ENCODE measurements at places on chromosomes 5 and 9.
A peak's percentile ranks its signal among the peaks of the same experiment; 100 is the strongest.

DNA sequence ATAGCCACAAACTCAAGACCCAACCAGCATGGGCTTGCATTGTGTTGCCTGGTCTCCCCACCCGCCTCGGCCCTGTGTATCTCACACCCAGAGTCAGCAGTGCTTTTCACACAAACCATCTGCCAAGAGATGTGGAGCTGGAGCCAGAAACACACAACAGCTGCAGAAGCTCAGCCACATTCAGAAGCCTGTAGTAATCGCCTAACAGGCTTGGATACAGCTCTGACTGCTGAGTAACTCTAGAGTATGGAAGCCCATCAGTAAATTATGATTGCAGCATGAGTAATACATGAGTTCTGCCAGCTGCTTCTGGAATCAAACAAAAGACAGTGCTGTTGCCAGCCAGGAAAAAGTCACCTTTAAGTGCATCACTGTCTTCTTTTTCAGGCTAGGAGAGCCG is 16.0 kb downstream of the TEK start:
- no peak for DNase-seq

DNA sequence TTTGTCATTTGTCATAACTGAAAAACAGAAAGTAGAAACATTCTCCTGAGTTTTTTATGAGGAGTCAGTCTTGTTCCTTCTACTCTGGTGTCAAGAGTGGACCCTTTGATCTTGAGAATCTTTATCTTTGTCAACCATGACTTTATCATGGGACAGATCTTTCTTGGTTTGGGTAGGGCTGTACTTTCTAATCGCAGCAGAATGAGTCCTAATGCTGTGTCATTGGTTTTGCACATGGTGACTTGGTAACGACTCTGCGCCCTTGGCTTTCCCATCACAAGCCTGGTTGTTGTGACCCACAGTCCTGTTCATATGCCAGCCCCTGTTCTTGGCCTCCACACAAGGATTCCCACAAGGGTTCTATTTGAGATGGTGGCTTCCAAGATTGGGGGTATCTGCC is 45.6 kb downstream of the AOPEP start:
- no peak for DNase-seq

DNA sequence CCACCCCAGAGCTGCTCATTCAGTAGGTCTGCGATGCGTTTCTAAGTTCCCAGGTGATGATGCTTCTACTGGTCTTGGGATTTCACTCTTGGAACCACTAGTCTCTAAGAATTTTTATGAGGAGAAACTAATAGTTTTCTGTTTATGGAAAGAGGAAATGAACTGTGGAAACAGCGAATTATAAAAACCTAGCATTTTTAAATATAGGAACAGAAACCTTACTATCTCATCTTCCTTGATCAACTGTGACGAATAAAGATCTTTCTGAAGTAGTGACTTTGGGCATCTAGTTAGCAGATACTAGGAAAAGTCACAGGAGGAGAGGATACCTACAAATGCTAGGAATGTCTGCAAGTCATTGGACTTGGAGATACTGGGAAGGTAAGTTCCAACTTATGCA is 376.8 kb upstream of the RFX3 start:
- no peak for DNase-seq

- DNase-seq: no peak
Measured at GRCh38 chr5:124810396-124811006, 64.1 kb upstream of the ZNF608 start.

- DNase-seq: no peak
Measured at GRCh38 chr9:93054758-93055704, 3.5 kb upstream of the SUSD3 start.

- DNase-seq: no peak
Measured at GRCh38 chr5:136164226-136164625, 28.7 kb downstream of the SMIM32 start.

- DNase-seq: no peak
Measured at GRCh38 chr5:57592236-57592635, 109.6 kb upstream of the ACTBL2 start.

DNA sequence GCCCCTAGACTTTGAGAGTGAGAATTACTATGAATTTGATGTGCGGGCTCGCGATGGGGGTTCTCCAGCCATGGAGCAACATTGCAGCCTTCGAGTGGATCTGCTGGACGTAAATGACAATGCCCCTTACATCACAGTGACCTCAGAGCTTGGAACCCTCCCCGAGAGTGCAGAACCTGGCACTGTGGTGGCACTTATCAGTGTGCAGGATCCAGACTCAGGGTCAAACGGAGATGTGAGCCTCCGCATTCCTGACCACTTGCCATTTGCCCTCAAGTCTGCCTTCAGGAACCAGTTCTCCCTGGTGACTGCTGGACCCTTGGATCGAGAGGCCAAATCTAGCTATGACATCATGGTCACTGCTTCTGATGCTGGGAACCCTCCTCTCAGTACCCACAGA is 1.3 kb downstream of the PCDHGC4 start:
- DNase-seq: no peak

DNA sequence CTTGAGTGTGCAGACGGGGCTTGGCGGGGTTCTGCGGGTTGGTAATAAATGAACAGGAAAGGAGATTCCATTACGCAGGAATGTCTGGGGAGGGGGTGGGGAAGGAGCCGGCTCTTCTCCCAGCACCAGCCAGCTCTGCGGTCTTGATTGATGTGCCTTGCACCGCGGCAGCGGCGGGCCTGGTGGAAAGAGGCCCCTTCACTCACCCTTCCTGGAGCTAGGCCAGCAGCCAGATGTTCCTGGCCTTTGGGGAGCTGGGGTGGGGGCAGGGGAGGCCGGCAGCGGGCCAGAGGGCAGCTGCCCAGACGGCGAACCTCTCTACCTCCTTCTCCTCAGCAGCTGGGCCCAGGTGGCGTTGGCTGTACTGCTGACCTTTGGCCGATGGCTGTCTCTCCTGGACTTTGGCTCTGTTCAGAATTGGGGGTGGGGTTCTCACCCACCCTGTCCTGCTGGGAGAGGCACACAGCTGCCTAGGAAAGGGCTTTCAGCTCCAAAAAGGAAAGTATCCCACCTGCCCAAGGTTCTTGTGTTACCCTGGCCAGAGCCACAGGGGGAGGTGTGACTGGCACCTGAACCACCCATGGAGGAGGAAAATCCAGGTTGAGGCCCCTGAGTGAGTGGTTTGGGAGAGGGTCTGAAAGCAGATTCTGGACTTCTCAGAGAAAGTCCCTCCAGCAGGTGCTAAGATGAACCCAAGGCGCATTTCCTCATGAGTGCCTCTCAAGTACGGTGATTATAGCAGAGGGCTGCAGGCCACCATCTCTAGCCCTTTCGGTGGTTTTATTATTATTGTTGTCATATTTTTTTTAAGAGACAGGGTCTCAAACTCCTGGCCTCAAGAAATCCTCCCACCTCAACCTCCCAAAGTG is 58.0 kb upstream of the SYNPO start:
- no peak for DNase-seq

- DNase-seq: no peak
Measured at GRCh38 chr9:7456377-7456776, 343.2 kb downstream of the DMAC1 start.

- DNase-seq: no peak
Measured at GRCh38 chr9:38318759-38319495, 73.6 kb upstream of the ALDH1B1 start.

DNA sequence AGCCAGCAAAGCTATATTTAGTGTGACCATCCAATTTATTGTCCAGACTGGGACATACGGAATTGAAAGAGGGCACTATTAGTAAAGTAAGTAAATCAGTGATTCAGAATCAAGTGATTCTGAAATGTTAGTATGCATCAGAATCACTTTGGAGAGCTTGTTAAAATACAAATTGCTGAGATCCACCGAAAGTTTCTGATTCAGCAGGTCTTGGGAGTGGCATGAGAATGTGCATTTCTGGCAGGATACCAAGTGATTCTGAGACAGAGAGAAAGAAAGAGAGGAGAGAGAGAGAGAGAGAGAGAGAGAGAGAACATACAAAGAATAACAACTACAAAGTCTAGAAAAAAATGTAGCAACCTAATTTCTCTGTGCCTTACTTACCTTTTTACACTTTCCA is 65.4 kb upstream of the ASTN2 start:
- DNase-seq: no peak

- no peak for DNase-seq
Measured at GRCh38 chr9:112555101-112555643, 68.5 kb downstream of the KIAA1958 start.

- no peak for DNase-seq
Measured at GRCh38 chr5:179930788-179931473, 23.2 kb upstream of the TBC1D9B start.

- DNase-seq: peak; percentile 57
Measured at GRCh38 chr5:6583049-6583880, 49.6 kb downstream of the NSUN2 start.

GRCh38 chr5:167565189-167565954 is 726.1 kb upstream of the WWC1 start:
- DNase-seq: no peak

DNA sequence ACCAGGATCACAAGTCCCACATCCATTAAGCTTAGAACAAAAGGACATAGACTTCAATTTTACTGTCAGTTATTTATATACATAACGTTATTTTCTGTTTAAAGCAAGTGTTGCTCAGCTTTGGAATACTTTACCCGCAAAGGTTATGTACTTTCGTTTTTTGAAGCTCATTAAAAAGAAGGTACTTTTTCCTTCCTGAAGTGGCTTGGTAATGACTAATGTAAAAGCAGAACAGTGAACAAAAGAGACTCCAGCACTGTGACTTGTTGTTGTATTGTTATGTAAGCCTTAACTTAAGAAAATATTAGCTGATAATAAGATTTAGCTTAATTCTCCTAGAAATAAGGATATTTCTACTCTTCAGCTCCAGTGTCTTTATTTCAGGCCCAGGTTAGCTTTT is 97.3 kb upstream of the SLCO6A1 start:
- no peak for DNase-seq

DNA sequence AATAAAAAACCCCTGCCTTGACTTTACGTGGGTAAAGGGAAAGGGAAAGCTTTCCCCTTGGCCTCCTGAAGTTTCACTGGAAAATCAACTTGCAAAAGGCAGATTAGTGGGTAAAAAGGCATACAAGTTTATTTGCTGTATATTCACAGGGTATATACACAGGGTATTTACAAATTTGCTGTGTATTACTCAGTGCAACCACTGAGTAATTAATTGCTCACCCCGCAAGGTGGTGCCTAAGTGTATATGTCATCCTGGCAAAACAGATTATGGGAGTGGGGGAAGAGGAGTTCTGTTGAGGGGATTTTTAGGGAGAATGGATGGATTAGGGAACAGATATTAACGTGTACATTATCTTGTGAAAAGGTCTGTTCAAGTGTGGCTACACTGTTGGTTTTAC is 7.1 kb upstream of the RARS1 start:
- no peak for DNase-seq

- DNase-seq: no peak
Measured at GRCh38 chr9:120870206-120870605, 6.8 kb downstream of the PHF19 start.

GRCh38 chr9:875119-875962 is 33.8 kb downstream of the DMRT1 start:
- DNase-seq: no peak

DNA sequence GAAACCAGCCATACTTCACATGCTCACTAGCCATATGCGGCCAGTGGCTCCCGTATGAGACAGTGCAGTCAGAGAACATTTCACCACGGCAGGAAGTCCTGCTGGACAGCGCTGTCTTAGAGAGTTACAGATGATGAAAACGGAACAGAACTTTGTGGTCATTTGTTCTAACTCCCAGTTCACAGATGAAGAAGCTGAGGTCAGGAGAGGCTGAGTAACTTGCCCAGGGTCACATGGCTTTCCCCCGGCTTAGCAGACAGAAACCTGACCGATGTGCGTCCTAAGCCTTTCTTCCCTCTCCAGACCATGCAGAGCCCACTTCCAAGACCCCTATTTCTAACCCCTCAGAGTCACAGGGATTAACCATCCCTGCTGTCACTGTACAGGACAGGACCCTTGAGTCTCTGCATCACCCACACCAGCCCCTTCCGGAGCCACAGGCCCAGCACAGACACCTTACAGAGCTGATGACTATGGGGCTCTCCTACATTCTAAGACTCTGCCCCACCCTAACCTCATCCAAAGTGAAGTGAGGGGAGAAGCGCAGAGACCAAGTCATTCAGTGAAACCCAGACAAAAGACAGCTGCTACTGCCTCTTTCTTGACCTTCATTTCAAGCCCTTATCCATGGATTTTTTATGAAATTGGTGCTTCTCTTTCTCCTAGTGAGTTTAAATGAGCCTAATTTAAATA is 86.9 kb downstream of the PTPN3 start:
- no peak for DNase-seq

GRCh38 chr9:130689937-130690700 is 3.5 kb upstream of the EXOSC2 start:
- peak; percentile 51 for DNase-seq

All from germinal center (tissue), 1 donor.